ENCODE measurements at places on chromosomes 5 and 9. TPM values are rescaled to one million over a fixed set of nuclear protein-coding genes. Genes with fewer than 3 reads are reported as not detected.

- DNase-seq = no peak
These were observed 78.0 kb downstream of the SH3GL2 start for GRCh38 chr9:17656889-17657288.

RRAGA gene
- total RNA-seq = 56.1 TPM

ARAP3 gene
- 3.3 TPM for total RNA-seq

DNA sequence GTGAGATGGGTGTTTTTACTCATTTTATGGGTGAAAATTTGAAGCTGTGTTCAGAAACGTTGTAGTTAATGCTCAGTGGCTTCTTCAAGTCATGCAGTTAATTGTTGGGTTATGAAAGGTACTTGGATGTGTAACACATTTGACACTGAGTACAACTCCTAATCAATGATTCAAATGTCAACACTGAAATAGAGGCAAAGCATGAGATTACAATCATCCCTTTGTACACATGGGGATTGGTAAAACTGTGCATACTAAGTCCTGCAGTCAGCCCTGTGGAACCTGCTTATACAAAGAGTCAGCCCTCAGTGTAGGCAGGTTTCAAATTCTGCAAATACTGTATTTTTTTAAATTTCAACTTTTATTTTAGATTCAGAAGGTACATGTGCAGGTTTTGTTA is 3.3 kb downstream of the ABLIM3 start:
- no peak for DNase-seq

- DNase-seq = no peak
These were observed 387.2 kb upstream of the RIOK2 start for GRCh38 chr5:97570242-97570641.

Measured in occipital lobe (tissue), 3 donors.